Activated B cell treated with CpG ODN at 0.5 μM for 24 hours (primary cell): ENCODE measurements at places on chromosomes 4 and X.

DNA sequence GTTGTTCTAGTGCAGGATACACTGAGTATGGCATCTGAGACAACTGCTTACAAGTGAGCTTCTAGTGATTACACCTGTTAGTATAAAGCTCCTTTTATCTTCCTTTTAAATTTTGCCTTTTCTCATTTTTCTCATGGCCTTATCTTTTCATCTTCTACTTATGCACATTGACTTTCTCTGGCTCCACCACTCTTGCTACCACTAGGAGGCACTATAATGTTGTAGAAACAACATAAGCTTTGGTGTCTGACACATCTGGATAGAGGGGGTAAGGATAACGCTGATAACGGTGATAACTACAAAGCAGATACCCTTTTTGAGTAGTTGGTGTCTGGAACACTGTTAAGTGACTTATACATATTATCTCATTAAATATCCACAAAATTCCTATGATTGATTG lies 187.4 kb upstream of the TEX13C start:
- H3K4me1 ChIP-seq: no peaks in the 10 kb centered on the region
- H3K27me3 ChIP-seq: no peaks in the 10 kb centered on the region
- no peak overlapping the region for H3K27ac ChIP-seq
- no peak overlapping the region for H3K4me3 ChIP-seq
- no peaks in the 10 kb centered on the region for H3K36me3 ChIP-seq

DNA sequence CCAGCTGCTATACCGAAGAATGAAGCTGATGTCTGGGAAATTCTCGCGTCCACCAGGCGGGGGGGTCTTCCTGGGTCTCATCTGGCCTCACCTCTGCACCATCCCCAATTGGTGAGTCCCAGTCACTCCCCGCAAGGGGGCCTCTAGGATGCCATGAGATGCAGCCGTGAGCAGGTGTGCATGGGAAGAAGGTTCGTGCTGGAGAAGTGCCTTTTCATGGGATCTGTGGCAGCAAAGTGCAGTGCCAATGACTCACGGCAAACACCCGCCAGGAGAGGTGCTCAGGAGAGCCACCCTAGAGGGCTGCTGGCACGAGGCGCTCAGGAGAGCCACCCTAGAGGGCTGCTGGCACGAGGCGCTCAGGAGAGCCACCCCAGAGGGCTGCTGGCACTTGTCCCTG lies 55.1 kb downstream of the CPZ start:
- H3K4me3 ChIP-seq: no peak overlapping the region
- no peaks in the 10 kb centered on the region for H3K27me3 ChIP-seq
- H3K4me1 ChIP-seq: no peaks in the 10 kb centered on the region

DNA sequence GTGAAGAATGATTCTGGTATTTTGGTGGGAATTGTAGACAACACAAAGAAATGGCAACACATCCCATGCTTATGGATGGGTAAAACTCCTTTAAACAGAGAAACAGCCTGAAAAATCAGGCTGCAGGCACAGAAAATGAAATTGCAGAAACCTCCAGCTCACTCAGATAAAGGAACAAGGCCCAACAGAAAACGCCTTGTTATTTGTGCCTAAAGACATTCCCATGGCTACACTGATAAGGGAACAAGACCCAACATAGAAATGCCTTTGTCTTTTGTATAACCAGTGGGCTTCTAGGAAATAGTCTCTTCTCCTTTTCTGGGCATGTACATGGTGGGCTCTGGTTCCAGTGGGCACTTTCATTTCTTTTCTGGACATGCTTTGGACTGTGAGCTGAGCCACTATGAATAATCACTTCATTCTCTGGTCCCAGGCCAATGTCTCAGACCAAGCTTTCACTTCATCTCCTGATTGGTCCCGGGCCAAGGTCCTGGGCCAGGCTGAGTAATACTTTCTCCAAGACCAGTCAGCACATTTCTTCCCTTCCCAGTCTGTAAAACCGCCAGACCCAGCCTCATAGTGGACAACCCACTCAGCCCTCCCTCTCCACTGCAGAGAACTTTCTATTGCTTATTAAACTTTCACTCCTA lies 160.5 kb downstream of the TBX22 start:
- no peak overlapping the region for H3K4me3 ChIP-seq
- no peaks in the 10 kb centered on the region for H3K36me3 ChIP-seq

GRCh38 chr4:78923464-78924312 lies 15.6 kb downstream of the PAQR3 start:
- H3K4me1 ChIP-seq: peaks cover 6% of the 10 kb centered on the region
- peaks cover 44% of the 10 kb centered on the region for H3K36me3 ChIP-seq
- no peak for DNase-seq

GRCh38 chrX:155069414-155069813 lies 1.5 kb downstream of the CMC4 start:
- DNase-seq: no peak
- H3K36me3 ChIP-seq: peaks cover 19% of the 10 kb centered on the region
- H3K27ac ChIP-seq: peak overlapping the region; percentile 91
- peak overlapping the region; percentile 87 for H3K4me3 ChIP-seq
- no peaks in the 10 kb centered on the region for H3K27me3 ChIP-seq

DNA sequence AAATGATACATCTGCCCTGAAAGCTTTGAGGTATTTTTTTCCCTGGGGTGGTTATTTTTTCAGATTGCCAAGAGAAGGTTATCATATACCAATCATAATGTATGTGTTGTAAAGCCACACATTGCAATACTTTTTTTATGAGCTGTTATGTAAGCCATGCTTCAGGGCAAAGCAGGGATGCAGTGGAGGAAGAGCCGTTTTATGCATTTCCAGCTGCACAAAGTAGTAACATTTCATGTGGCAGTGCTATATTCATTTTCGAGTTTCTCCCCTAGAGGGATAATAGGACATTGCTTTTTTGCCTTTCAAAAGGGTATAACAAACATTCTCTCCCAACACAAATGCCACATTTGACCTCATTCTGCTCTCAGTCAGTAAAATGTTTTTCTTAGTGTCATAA lies 68.5 kb downstream of the GALNT7 start:
- no peak overlapping the region for H3K4me3 ChIP-seq
- no peak overlapping the region for H3K27ac ChIP-seq
- H3K27me3 ChIP-seq: no peaks in the 10 kb centered on the region
- H3K4me1 ChIP-seq: peaks cover 2% of the 10 kb centered on the region
- H3K36me3 ChIP-seq: peaks cover 3% of the 10 kb centered on the region

- H3K27me3 ChIP-seq: no peaks in the 10 kb centered on the region
- H3K36me3 ChIP-seq: no peaks in the 10 kb centered on the region
- no peak for DNase-seq
- no peak overlapping the region for H3K27ac ChIP-seq
- no peak overlapping the region for H3K4me3 ChIP-seq
Observed at GRCh38 chr4:5734853-5735252, 23.9 kb downstream of the EVC start.

GRCh38 chrX:113529426-113530013 lies 688.9 kb upstream of the AMOT start:
- H3K36me3 ChIP-seq: no peaks in the 10 kb centered on the region
- no peaks in the 10 kb centered on the region for H3K4me1 ChIP-seq
- no peak overlapping the region for H3K4me3 ChIP-seq
- H3K27me3 ChIP-seq: no peaks in the 10 kb centered on the region
- H3K27ac ChIP-seq: no peak overlapping the region
- no peak for DNase-seq

DNA sequence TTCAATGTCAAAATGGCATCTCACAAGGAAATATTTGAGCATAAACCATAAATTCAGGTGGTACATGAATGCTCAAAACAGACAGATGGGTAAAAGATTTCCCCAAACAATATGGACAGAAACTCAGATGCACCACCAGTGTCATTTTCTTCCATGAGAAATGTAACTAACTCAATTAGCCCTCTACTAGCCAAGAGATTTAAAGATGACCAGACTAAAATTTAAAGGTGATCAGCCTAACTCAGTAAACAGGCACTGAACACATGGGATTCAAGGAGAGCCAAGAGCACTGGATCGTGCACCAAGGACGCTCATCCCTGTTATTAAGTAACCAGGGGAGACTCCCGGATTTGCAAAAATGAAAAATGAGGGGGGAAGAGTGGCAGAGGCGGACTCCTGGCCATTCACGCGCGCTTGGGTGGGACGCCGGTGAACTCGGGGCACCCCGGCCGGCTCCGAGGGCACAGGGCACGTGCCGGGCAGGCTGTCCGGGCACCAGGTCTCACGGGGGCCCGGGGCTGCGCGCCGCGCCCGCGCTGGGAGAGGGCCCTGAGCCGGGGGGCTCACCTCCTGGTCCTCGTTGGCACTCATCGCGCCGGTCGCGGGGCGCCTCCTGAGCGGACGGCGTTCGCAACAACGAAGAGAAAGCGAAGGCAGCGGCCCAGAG lies 490 bp downstream of the RWDD4 start:
- H3K4me1 ChIP-seq: peaks cover 28% of the 10 kb centered on the region
- peak overlapping the region; percentile 85 for H3K27ac ChIP-seq
- DNase-seq: peak; percentile 44
- H3K36me3 ChIP-seq: peaks cover 18% of the 10 kb centered on the region
- H3K27me3 ChIP-seq: no peaks in the 10 kb centered on the region

GRCh38 chr4:52876069-52876468 lies 14.0 kb downstream of the RASL11B start:
- no peak for DNase-seq
- H3K4me1 ChIP-seq: no peaks in the 10 kb centered on the region
- H3K4me3 ChIP-seq: no peak overlapping the region
- peaks cover 26% of the 10 kb centered on the region for H3K36me3 ChIP-seq
- H3K27ac ChIP-seq: no peak overlapping the region

GRCh38 chrX:113770806-113771205 lies 813.1 kb upstream of the HTR2C start:
- no peak overlapping the region for H3K27ac ChIP-seq
- H3K36me3 ChIP-seq: no peaks in the 10 kb centered on the region
- no peaks in the 10 kb centered on the region for H3K27me3 ChIP-seq
- DNase-seq: no peak
- no peaks in the 10 kb centered on the region for H3K4me1 ChIP-seq
- no peak overlapping the region for H3K4me3 ChIP-seq

GRCh38 chr4:78069859-78070258 lies 12.7 kb downstream of the FRAS1 start:
- H3K27me3 ChIP-seq: peaks cover 45% of the 10 kb centered on the region
- H3K4me1 ChIP-seq: no peaks in the 10 kb centered on the region
- H3K4me3 ChIP-seq: no peak overlapping the region

DNA sequence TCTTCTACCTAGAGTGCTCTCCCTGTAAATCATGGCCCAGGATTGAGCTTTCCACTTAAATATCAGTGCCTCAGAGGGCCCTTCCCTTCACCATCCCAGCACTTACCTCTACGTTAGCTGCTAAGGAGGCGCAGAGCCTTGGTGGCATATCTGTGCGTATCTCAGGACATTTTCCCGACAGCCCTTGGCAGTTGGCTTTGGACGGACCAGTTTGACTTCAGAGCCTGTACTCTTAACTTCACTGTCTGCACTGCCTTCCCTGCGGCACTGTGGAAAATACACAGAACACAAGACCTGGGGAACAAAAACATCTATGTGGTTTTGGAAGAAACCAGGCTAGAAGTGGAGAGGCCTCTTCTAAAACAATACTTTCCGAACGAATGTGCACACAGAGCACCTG lies 2.4 kb downstream of the TADA2B start:
- H3K27ac ChIP-seq: peak overlapping the region; percentile 66
- peaks cover 68% of the 10 kb centered on the region for H3K4me1 ChIP-seq
- peak overlapping the region; percentile 87 for H3K4me3 ChIP-seq
- no peak for DNase-seq
- H3K27me3 ChIP-seq: no peaks in the 10 kb centered on the region
- H3K36me3 ChIP-seq: peaks cover 17% of the 10 kb centered on the region

- H3K4me1 ChIP-seq: no peaks in the 10 kb centered on the region
- no peak overlapping the region for H3K27ac ChIP-seq
- H3K27me3 ChIP-seq: peaks cover 2% of the 10 kb centered on the region
Observed at GRCh38 chr4:114334884-114335330, 263.7 kb upstream of the UGT8 start.

DNA sequence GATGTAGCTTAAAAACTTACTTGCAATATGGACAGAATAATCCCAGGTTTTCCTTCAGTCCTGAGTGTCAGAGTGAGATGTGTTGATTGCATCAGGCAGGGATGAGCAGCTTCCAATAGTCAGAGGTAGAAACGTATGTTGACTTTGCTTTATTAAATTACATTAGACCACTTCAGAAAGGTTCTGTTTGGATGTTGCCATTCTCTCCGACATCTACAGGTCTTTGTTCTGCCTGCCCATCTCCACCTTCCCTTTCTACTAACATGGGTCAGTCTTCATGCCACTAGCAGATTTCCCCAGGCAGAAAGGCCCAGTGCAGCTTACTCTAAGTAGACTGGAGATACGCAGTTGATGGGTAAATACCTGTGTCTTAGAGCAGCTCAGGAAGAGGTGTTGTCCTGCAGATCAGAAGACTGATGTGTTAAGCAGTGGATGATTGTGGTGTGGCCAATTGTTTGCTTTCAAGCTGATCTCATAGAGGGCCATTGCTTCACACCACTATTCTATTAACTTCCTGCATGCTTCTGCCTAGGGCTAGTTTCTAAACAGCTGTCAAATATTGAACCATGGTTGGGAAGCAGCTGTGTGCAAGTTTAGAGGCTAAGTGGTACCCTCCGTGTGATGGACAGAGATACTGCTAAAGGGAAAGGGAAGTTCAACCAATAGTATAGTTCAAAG lies 1.8 kb downstream of the FRMPD4 start:
- peaks cover 17% of the 10 kb centered on the region for H3K27me3 ChIP-seq
- DNase-seq: no peak
- no peak overlapping the region for H3K4me3 ChIP-seq
- no peaks in the 10 kb centered on the region for H3K36me3 ChIP-seq
- H3K4me1 ChIP-seq: peaks cover 2% of the 10 kb centered on the region
- no peak overlapping the region for H3K27ac ChIP-seq

DNA sequence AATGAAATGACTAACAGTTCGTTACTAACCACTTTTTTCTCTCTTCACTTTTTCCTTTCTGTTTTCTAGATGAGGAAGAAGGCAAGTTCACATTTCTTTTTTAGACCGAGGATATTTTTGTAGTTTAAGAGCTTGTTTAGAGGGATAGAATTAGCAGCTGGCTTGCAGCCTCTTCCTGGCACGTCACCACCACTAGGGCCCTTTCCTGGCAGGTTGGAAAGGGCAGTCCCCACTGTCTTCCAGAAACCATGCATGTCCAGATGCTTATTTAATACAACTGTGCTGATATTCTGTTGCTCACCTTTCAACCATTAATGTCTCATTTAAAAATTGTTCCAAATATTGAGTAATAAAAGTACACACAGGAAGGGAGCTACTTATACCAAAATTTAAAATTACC lies 209.5 kb upstream of the PACRGL start:
- H3K27ac ChIP-seq: no peak overlapping the region
- DNase-seq: no peak
- H3K4me1 ChIP-seq: no peaks in the 10 kb centered on the region
- no peaks in the 10 kb centered on the region for H3K27me3 ChIP-seq
- no peak overlapping the region for H3K4me3 ChIP-seq

DNA sequence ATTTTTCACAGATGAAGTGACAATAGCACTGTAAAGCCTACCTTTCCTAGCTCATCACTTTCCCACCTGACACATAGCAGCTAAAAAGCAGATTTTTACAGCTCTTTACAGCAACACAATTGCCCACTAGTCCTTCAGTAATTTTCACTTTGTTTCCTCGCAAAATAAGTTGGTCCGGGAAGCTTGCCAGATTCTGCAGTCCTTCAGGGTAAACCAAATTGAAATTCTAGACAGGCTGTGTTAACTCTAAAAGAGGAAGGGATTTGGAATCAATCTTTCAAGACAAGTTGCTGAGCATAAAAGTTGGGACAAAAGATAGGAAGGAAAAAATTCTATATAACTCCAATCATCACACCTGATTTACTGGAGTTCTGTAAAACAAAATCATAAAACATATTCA lies 8.7 kb downstream of the C1QTNF7 start:
- peaks cover 4% of the 10 kb centered on the region for H3K27me3 ChIP-seq
- H3K4me1 ChIP-seq: no peaks in the 10 kb centered on the region
- H3K4me3 ChIP-seq: no peak overlapping the region

GRCh38 chr4:188665491-188666457 lies 526.5 kb downstream of the TRIML1 start:
- DNase-seq: no peak
- no peaks in the 10 kb centered on the region for H3K4me1 ChIP-seq
- H3K4me3 ChIP-seq: no peak overlapping the region
- H3K27ac ChIP-seq: no peak overlapping the region
- H3K27me3 ChIP-seq: no peaks in the 10 kb centered on the region
- H3K36me3 ChIP-seq: no peaks in the 10 kb centered on the region
